ENCODE measurements at places on chromosomes 16 and 17. TPM values are rescaled to one million over a fixed set of nuclear protein-coding genes. Genes with fewer than 3 reads are reported as not detected.

The OR1F1 gene
- total RNA-seq: not detected

The TMEM132E gene
- not detected for total RNA-seq

The CCT6B gene
- total RNA-seq: 1.1 TPM

The CD300LB gene
- not detected for total RNA-seq

The RNF222 gene
- total RNA-seq: not detected

The TAOK1 gene
- total RNA-seq: 80.2 TPM

The TK1 gene
- total RNA-seq: 63.7 TPM

The TBC1D3G gene
- not detected for total RNA-seq

The CHD9NB gene
- 0.38 TPM for total RNA-seq

The SLC5A11 gene
- 0.38 TPM for total RNA-seq

The LPO gene
- not detected for total RNA-seq

The ZG16B gene
- total RNA-seq: 0.33 TPM

The SDR42E1 gene
- 2.6 TPM for total RNA-seq

The MTHFSD gene
- total RNA-seq: 19.6 TPM

The ANKRD40CL gene
- not detected for total RNA-seq

The LRRC3C gene
- total RNA-seq: not detected

The VAC14 gene
- 42.1 TPM for total RNA-seq

The SRCIN1 gene
- under 0.01 TPM for total RNA-seq

The RAD51D gene
- 14.0 TPM for total RNA-seq

The SARM1 gene
- 6.2 TPM for total RNA-seq

The AANAT gene
- not detected for total RNA-seq

The CACNG1 gene
- not detected for total RNA-seq

The HOXB4 gene
- total RNA-seq: 6.0 TPM

The TBC1D3K gene
- not detected for total RNA-seq

The TMIGD1 gene
- total RNA-seq: not detected

The KRTAP2-1 gene
- not detected for total RNA-seq

The ACAP1 gene
- total RNA-seq: not detected

The KRTAP3-1 gene
- not detected for total RNA-seq

The SLC38A8 gene
- total RNA-seq: not detected

The SLC39A11 gene
- total RNA-seq: 11.4 TPM

The CSH1 gene
- total RNA-seq: not detected

The SEPTIN12 gene
- not detected for total RNA-seq

The CNTROB gene
- 21.0 TPM for total RNA-seq

The TMEM88 gene
- 43.0 TPM for total RNA-seq

The CES2 gene
- total RNA-seq: 28.5 TPM

Measured in vein endothelial cell (primary cell).